ENCODE measurements at places on chromosomes 6 and 20.
A peak's percentile ranks its signal among the peaks of the same experiment; 100 is the strongest.

- no peak for DNase-seq
Observed at GRCh38 chr6:160742090-160742489, 40.0 kb downstream of the PLG start.

DNA sequence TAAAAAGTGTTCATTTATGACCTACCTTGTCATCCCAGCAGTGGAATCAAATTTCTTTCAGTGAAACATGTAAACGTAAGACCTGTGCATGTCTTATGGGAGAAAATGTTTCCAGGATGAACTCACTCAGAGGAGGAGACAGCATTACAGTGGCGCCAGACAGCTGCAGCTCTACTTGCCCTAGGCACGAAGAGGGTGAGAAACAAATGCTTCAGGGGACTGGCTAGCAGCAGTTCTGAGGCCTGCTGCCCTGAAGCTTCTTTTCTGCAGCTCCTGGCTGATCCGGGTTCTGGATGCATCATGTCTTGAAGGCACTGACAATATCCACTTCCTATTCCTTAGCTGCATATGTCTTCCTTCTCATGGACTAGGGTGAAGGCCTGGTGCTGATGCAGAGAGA lies 120.2 kb downstream of the QRSL1 start:
- no peak for DNase-seq

GRCh38 chr6:7763881-7764280 lies 38.0 kb downstream of the BMP6 start:
- DNase-seq, result no peak

- DNase-seq, result peak; percentile 74
Observed at GRCh38 chr6:110682460-110682853, 132.8 kb downstream of the CDK19 start.

- no peak for DNase-seq
Observed at GRCh38 chr6:117990151-117990550, 83.1 kb downstream of the SLC35F1 start.

GRCh38 chr6:28003059-28003458 lies 46.0 kb downstream of the OR2B6 start:
- no peak for DNase-seq

All from inflammatory macrophage treated with lipopolysaccharide for 1 hour (primary cell).